ENCODE measurements at places on chromosomes 2 and 18.
A peak's percentile ranks its signal among the peaks of the same experiment; 100 is the strongest.

GRCh38 chr2:149487189-149487588 lies 100.4 kb downstream of the MMADHC start:
- no peak for DNase-seq

- DNase-seq: no peak
Measured at GRCh38 chr2:33426666-33427231, 49.7 kb upstream of the RASGRP3 start.

DNA sequence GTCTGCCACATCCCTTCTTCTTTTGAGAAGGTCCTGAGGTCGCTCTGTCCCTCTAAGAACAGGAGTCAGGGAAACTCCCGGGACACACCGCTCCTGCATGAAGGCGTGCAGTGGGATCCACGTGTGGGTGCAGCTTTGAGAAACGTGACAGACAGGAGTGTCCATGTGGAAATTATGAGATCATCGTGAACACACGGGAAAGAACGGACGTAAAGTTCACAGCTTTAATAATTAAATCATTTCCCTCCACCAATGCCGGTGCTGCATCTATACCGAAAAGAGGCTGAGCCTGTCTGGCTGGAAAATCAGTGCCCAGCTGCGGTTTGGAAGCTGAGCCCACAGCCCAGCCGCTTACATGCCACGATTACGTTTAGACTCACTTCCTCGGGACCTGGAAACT lies 372.4 kb upstream of the SALL3 start:
- no peak for DNase-seq

- DNase-seq: no peak
Measured at GRCh38 chr2:121147766-121148165, 137.2 kb downstream of the TFCP2L1 start.

- no peak for DNase-seq
Measured at GRCh38 chr2:85590950-85591349, 4.6 kb upstream of the RNF181 start.

DNA sequence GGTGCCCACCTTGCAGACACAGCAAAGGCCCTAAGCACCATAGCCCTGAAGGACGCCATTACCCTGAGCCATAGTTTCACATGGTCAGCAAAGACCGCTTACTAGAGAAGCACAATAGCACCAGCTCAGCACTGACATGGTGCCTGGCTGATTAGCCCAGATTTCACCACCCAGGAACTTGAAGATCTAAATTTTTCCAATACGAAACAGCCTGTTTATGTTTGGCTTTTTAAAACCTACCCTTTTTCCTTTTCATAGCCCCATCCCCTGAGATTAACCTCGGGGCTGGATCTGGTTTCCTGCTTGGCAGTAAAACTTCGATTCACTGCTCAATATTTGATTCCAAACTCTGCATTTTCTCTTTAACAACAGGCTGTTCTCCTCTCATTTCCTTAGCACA lies 158.5 kb upstream of the PID1 start:
- no peak for DNase-seq

- DNase-seq: peak; percentile 67
Measured at GRCh38 chr2:227472265-227473121, 537 bp downstream of the AGFG1 start.

- DNase-seq: no peak
Measured at GRCh38 chr2:21217442-21217841, 93.7 kb downstream of the TDRD15 start.

- DNase-seq: no peak
Measured at GRCh38 chr2:208077276-208077675, 47.0 kb downstream of the CRYGD start.

- peak; percentile 86 for DNase-seq
Measured at GRCh38 chr2:238970553-238971081, 122.7 kb downstream of the TWIST2 start.

GRCh38 chr18:28884304-28884703 lies 707.4 kb upstream of the CDH2 start:
- no peak for DNase-seq

DNA sequence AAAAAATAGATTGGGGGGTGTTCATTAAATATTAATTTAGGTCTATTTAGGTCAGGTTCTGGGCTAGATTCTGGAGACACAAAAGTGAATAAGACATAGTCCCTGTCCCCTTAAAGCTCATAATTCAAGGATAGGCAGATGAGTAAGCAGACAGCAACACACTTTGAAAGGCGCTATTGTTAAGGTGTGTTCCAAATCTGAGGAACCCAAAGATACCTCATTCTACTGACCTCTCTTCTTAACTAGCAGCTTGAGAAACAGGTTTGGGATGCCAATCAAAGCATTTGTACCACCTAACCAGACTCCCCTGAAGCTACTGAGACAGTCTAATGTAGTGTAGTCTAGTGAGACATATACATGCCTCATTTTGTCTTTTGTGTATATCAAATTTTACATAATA lies 34.8 kb downstream of the SEMA4F start:
- DNase-seq: no peak

- no peak for DNase-seq
Measured at GRCh38 chr2:98771264-98771663, 40.3 kb upstream of the MGAT4A start.
